ENCODE measurements at places on chromosomes 6 and 20.
A peak's percentile ranks its signal among the peaks of the same experiment; 100 is the strongest.

- DNase-seq = no peak
Measured at GRCh38 chr6:73207221-73207837, 18.0 kb downstream of the KHDC1L start.

DNA sequence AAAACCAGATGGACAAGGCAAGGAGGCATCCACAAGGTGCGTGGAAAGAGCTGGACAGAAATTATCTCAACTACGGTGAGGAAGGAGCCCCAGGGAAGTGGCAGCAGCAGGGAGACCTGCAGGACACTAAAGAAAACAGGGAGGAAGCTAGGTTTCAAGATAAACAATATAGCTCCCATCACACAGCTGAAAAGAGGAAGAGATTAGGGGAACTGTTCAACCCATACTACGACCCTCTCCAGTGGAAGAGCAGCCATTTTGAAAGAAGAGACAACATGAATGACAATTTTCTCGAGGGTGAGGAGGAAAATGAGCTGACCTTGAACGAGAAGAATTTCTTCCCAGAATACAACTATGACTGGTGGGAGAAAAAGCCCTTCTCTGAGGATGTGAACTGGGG is 26.8 kb downstream of the TRMT6 start:
- DNase-seq = no peak

DNA sequence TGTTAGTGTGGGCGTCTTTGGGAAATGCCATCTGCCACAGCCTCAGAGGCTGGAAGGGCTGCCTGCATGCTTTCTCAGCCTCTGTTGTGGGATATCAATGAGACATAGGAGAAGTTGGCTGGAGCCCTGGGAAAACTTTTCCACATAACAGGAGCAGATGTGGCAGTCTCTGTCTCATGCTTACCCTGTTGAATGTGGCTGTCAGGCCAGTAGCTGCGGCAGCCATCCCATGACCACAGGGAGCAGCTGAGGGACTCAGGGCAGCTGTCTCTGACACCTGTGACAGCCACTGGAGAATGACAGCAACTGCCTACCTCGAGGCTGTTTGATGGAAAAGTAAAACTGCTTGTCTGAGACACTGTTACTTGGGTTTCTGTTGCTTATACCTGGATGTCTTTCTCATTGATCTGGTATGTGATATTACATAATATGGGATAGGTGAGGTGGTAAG is 64.4 kb downstream of the TULP4 start:
- DNase-seq = no peak

DNA sequence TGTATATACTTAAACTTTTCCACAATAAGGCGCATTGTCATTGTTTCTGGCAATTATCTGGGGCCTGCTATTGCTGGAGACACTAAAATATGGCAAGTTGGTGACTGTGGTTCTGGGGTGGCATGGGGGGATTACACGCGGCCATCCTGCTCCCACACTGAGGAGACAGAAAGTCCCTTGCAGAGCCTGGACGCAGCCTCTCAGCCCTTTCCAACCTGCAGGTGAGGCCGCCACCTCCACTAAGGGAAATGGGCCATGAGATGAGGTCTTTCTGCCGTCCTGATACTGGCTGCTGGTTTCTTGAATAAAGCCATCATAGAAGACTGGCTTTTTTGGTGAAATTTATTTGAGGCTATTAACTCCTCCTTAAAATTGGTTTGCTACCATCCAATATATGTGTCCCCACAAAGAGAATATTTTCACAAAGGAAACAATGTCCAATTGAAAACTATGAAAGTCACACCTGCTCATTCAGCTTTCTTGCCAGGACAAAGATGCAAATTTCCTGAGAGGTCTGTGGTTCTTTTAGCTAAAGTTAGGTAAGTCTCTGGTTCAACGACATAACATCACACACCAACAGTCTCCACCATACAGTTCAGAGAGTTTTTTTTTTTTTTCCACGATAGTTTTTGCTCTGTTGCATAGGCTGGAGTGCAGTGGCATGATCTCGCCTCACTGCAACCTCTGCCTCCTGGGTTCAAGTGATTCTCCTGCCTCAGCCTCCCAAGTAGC is 13.0 kb downstream of the TXNDC5 start:
- DNase-seq = no peak

- DNase-seq = no peak
Measured at GRCh38 chr6:7805850-7806214, 79.9 kb downstream of the BMP6 start.

GRCh38 chr20:3282271-3283221 is 43.6 kb upstream of the SLC4A11 start:
- no peak for DNase-seq

DNA sequence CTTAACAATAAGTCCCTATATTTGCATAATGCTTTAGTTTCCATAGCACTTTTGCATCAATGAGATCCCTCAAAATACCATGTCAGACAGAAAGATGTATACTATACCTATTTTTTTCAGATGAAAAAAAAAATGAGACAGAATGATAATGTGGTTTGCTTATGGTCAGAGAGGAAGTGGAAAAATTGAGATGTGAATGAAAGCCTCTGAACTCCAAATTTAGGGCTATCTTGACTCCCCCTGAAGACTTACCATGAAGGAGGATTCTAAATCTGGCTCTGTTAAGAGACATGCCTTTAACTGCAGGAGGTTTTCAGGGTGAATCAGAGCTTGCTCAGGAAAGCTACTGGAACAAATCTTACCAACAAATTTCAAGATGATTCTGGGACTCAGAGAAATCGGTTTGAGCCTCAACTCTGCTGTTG is 176.2 kb downstream of the ISM1 start:
- no peak for DNase-seq

- peak; percentile 22 for DNase-seq
Measured at GRCh38 chr6:3013486-3013885, 13.8 kb downstream of the NQO2 start.

DNA sequence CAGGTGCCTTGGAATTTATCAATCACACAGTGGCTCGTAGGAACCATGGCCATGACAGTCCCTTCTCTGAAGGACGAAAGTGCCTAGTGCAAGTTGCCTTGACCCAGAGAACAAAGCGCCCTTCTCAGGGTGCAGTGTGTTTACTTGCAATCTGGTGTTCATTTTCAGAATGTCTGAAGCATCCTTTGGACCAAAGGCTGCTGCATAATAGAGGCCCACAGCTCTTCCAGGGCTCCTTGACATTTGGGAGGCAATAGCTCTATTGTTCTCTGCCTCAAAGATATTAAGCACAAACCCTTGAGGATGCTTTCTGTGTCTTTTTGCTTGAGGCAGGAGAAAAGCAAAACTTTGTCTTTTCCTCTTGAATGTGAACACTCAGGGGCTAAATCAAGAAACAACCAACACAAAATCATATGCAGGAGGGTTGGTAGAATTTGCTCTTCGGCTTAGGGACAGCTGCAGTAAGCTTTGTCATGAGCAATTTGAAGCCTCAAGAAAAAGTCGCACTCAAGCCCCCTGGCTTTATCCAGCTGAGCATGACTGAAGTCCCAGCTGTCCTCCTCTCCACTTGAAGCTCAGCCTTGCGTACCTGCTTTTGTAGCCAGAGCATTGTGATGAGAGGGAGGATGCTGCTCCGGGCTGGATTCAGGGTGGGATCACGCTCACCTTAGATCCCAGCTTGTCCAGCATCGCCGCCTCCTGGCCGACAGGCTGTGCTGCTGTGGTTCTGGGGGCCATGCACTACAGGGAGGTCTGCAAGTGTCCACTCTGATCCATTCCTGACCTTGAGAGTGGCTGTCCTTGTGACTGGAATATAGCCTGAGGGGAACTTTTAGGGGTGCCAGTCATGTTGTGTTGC is 495.4 kb downstream of the CDH26 start:
- DNase-seq = no peak

GRCh38 chr20:49980140-49981008 is 2.4 kb upstream of the SNAI1 start:
- DNase-seq = no peak

DNA sequence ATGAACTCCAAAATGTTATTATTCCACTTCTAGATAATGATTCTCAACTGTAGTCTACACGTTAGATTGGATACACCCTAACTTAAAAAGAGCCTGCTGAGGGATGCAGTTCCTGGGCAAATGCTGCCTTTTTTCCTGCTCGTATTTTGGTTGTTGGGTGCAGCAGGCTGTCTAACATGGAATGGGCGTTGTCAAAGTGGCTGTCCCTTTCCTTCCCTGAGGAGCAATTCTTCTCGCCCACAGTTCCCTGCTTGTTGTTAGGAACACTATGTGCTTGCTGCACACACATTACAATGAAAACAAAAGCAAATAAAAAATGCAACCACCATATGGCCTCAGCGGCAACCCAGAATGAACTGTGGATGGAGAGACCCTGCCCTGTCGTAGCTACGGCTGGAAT is 1.7 kb upstream of the ADGRF5 start:
- DNase-seq = no peak

- DNase-seq = no peak
Measured at GRCh38 chr6:111406200-111406721, 76.8 kb downstream of the REV3L start.

- DNase-seq = no peak
Measured at GRCh38 chr6:108168501-108169463, 3.0 kb downstream of the NR2E1 start.

DNA sequence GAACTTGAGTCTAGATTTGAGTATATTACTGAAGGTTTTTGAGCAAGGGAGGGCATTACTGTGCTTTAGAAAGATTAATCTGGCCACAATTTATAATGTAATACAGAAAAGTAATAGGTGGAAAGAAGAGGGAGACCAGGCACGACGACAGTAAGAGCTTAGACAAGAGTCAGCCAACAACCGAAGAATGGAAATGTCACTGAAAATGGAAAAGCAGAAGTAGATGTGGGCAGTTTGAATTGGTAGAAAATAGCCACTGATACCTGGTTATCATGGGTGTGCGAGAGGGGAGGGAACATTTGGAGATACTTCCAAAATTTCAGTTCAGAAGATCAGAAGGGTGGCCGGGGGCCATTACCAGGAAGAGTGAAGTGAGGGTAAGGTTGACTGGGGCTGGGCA is 339.1 kb downstream of the UTRN start:
- DNase-seq = no peak

DNA sequence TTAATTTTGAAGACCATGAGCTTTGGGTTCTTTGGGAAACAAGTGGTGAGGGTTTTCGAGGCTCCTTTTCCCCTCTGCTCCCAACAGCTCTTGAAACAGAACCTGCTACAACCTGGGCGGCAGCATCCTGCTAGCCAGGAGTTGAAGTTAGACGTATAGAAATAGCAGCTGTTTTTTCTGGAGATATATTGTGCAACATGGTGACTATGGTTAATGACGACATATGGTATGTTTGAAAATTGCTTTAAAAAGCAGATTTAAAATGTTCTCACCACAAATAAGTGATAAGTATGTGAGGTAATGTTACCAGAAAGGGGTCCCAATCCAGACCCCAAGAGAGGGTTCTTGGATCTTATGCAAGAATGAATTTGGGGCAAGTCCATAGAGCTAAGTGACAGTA is 138.9 kb downstream of the PDE7B start:
- DNase-seq = no peak

DNA sequence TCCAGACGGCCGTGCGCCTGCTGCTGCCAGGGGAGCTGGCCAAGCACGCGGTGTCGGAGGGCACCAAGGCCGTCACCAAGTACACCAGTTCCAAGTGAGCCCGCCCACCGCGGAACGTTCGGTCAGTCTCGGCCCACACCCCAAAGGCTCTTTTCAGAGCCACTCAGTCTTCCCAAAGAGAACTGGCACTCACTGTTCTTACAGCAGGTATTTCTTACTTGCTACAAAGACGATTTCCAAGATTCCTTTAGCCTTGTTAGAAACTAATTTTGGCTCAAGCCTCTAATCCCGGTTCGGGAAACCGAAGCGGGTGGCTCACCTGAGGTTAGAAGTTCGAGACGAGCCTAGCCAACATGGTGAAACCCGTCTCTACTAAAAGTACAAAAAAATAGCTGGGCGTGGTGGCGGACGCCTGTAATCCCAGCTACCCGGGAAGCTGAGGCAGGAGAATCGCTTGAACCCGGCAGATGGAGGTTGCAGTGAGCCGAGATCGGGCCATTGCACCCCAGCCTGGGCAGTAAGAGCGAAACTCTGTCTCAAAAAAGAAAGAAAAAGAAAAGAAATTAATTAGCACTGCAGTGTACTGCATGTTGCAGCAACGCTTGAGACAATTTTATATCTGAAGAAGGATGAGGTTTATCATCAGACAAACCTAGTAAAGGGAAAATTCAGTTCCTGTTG is 73.1 kb downstream of the OR2B2 start:
- DNase-seq = peak; percentile 18

GRCh38 chr20:49466114-49466912 is 16.2 kb downstream of the KCNB1 start:
- DNase-seq = no peak

GRCh38 chr6:103167345-103168071 is 1692.2 kb downstream of the HACE1 start:
- DNase-seq = no peak

GRCh38 chr6:134287859-134288537 is 29.9 kb downstream of the SGK1 start:
- no peak for DNase-seq

DNA sequence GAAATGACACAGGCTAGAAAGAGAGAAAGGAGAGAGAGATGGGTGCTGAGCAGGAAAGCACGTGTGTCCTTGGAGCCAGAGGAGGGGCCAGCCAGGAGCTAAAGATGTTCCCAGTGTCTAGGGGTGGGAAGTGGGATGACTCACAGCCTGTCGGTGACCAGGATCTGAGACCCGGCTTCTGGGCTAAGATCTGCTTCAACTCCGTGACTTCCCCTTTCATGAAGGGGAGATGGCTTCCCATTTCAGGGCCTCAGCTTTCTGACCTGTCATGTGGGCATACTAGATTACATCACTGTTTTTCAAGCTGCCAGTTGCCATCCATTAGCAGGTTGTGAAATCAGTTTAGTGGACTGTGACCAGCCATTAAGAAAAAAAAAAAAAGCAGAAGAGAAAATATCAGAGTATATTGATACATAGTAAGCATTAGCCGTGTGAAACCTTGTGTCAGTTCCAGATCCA is 5.4 kb downstream of the TGM3 start:
- DNase-seq = peak; percentile 16

GRCh38 chr6:129771678-129772077 is 61.7 kb upstream of the ARHGAP18 start:
- no peak for DNase-seq

GRCh38 chr20:15674253-15675060 is 898.8 kb downstream of the KIF16B start:
- no peak for DNase-seq

DNA sequence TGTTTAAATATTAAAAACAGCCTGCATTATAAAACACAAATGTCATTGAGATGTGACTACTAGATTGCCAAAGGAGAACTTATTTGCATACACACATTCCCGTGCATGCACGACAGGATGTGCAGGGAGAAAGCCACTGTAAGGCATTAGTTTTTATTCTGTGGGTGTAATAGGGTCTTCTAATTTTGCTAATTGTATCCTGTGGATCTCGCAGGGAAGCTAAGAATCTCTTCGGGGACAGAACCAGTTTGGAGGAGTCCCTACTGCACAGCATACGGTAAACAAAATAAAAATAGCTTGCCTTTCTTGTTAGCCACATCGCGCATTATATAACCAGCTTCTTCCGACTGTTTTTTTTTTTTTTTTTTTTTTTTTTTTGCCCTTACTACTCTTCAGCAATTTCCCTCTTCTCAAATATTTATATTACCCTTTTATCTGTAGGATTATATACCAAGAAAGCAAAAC is 2.0 kb downstream of the ATXN1 start:
- no peak for DNase-seq

- no peak for DNase-seq
Measured at GRCh38 chr20:9043364-9043763, 25.5 kb upstream of the PLCB4 start.

Measured in CD4-positive, alpha-beta T cell treated with Interleukin-2 at 100 ng/mL for 4 hours (primary cell).